Nephron progenitor cell (in vitro differentiated cells): ENCODE measurements at places on chromosomes 1 and 21.
A peak's percentile ranks its signal among the peaks of the same experiment; 100 is the strongest.

GRCh38 chr1:18091660-18092446, 15.7 kb upstream of the IGSF21 start:
- DNase-seq = no peak

GRCh38 chr21:38775733-38776132, 30.0 kb upstream of the ETS2 start:
- no peak for DNase-seq

DNA sequence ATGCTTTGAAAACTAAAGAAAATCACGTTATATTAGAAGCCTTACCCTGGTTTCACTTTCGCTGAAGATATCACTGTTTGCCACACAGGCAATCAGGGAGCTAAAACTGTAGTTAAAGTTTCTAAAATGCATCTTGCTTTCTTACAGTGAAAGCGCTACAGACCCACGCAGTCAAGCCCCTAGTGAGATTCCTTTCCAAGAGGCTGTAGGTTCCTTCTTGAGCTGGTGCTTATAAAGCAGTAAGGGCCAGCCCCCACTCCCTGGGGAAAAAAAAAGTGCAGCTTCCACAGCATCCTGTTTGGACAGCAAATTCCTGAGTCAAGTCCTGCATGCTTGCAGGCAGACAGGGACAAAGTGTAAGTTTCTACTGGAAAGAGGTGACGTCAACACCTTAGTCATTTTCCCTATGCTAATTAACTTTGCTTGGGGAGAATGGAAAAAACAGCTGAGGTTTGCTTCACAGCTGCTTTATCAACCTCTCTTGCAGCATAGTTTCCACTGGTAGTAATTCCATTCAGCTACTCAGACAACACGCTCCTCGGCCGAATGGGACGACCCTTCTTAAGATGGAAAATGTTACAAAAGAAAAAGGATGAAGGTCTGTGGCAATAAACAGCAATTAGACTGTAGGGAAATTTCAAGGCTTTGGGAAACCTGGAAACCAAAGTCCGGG, 14.7 kb upstream of the KCNE1 start:
- peak; percentile 52 for DNase-seq

- no peak for DNase-seq
Measured at GRCh38 chr1:227726924-227727599, 8.0 kb downstream of the JMJD4 start.

GRCh38 chr1:241808265-241808664, 39.7 kb upstream of the EXO1 start:
- no peak for DNase-seq

GRCh38 chr1:8586438-8586837, 231.0 kb downstream of the RERE start:
- DNase-seq = no peak

DNA sequence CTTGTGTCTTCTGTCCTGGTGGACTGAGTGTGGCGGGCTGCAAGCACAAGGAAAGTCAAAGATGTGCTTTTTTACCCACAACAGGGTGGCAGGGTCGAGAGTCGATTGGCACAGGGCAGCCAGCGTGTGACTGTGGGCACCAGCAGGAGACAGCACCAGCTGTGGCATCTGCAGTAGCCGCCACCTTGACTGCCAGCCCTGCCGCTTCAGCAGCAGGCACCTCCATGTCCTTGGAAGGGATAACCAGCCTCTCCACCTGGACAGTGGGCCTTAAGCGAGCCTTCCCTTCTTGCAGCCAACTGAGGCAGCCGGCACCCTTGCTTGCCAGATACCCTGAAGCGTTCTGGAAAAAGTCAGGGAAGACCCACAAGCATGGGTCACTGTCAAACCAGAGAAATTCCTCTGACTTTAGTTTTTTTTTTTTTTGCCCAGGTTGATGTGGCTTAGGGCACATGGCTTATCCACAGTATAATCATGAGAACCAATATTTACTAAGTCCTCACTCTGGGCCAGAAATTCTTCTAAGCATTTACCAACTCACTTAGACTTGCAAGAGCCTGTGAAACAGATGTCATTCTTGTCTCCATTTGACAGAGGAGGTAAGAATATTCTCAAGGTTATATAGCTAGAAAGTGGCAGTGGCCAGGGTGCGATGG, 30.1 kb upstream of the PTGFRN start:
- DNase-seq = no peak

GRCh38 chr1:158362482-158362881, 8.8 kb downstream of the CD1E start:
- no peak for DNase-seq

- DNase-seq = no peak
Measured at GRCh38 chr1:229897501-229897900, 169.5 kb upstream of the GALNT2 start.

- DNase-seq = no peak
Measured at GRCh38 chr1:172600615-172601014, 58.3 kb upstream of the FASLG start.

DNA sequence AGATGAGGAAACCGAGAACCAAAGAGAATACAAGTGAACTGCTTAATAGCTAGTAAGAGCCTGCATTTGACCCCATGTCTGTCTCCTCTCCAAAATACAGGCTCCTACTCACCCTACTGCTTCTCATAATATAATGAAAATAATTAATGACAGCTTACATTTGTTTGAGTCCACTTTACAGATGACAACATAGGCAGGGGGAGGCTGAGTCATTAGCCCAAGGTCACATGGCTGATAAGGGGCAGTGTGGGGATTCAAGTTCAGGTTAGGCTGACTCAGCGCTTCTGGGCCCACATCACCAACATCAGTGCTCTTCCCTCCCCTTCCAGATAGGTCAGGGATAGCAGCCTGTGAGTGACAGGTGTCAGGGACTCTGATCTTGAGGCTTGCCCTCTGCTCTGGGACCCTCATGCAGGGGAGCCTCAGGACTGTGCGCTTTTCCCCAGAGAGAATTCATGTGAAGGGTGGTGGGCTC, 16.2 kb downstream of the AZIN2 start:
- no peak for DNase-seq

DNA sequence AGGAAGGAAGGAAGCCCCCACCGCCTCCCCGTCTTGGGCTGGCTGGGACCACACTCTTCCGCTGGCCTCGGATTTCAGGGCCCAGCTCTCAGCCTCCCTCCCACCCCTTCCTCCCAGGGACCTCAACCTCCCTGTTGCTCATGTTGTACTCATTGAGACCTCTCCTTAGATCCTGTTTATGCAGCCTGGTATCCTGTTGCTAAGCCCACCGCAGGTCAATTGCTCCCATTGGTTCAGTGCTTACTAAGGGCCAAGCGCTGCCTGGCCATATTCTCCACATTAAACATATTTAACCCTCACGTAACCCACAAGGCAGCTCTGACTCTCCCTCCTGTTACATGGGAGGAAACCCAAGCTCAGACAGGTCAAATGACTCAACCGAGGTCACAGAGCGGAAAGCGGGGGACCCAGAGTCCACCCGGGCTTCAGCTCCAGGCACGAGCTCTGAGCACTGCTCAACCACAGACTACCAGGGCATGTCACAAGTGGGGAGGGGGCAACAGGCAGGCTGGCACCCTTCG, 23.2 kb upstream of the H6PD start:
- no peak for DNase-seq

GRCh38 chr1:43982808-43983207, 3.8 kb downstream of the B4GALT2 start:
- DNase-seq = no peak

- DNase-seq = no peak
Measured at GRCh38 chr1:19682901-19683300, 18.2 kb downstream of the HTR6 start.

GRCh38 chr1:14685078-14685477, 86.6 kb downstream of the KAZN start:
- no peak for DNase-seq

DNA sequence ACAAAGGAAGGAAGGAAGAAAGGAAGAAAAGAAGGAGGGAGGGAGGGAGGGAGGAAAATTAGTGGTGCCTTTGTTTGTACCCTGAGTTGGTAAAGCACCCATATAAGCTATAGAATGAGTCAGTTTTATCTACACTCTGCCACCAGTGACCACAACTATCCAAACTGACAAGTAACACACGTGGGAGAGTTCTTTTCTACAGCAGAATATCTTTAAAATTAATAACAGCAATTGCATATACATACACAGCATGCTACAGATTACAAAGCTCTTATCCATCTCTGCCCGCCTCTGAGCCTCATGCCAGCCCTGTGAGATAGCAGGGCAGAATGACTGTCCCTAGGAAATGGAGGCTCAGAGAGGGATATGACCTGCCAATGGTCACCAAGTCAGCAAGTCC, 20.3 kb downstream of the CDCP2 start:
- no peak for DNase-seq

DNA sequence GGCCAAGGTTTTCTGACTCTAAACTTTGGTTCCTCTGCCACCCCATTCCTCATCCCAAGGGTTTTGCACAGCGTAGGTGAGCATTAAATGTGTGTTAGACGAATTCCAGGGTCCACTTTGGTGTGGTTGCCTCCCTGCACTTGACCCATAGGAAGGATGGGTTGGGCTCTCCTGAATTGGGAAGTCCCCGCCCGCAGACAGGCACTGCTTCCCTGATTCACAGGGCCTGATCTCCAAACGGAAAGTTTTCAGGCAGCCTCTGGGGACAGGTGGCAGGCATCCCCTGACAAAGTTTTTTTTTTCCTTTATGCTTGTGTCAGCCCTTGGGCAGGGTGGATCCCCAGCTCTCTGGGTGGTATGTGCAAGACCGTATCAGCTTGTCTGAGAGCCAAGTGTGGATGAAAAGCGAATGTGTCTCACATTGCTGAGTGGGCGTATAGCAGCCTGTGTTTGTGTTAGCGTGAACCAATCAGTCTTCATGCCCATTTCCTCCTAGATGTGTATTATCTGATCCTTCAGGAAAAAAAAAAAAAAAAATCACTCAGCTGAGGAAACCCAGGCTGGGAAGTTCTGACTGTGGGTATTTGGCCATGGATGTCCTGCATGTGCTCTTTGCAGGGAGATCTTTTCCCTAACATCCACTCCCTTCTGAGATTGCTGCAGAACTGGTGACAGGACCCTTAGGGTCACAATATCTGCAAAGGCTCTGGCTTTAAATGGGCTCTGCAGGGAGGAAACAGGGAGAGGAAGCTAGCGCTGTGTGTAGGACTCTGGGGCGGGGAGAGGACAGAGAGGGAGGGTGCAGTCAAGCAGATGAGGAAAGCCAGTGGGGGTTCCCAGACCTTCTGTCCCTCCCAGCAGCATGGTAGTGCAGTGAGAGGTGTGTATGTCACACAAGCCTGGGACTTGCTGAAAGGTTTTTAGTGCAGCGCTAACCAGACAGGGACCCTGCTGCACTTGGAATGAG, 42.2 kb upstream of the TRABD2B start:
- DNase-seq = peak; percentile 31

GRCh38 chr1:86829321-86829720, 84.6 kb downstream of the SELENOF start:
- DNase-seq = no peak

DNA sequence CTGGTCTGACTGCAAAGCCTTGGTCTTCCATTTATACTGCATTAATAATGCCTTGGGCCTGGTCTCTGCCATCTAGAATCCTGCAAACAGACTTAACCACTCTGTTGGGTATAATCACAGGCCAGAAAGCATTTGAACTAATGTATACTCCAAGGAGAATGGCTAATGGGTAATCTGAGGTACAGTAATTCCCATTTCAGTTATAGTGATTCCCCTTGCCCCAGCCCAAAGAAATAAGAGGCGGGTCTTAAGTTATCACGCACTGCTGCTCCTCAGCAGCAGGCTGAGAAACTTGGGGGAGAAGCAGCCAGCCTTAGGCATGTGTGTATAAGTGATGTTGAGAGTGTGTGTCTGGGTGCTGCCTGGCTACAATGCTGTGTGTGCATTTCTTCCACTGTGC, 2.4 kb downstream of the LPAR3 start:
- no peak for DNase-seq

DNA sequence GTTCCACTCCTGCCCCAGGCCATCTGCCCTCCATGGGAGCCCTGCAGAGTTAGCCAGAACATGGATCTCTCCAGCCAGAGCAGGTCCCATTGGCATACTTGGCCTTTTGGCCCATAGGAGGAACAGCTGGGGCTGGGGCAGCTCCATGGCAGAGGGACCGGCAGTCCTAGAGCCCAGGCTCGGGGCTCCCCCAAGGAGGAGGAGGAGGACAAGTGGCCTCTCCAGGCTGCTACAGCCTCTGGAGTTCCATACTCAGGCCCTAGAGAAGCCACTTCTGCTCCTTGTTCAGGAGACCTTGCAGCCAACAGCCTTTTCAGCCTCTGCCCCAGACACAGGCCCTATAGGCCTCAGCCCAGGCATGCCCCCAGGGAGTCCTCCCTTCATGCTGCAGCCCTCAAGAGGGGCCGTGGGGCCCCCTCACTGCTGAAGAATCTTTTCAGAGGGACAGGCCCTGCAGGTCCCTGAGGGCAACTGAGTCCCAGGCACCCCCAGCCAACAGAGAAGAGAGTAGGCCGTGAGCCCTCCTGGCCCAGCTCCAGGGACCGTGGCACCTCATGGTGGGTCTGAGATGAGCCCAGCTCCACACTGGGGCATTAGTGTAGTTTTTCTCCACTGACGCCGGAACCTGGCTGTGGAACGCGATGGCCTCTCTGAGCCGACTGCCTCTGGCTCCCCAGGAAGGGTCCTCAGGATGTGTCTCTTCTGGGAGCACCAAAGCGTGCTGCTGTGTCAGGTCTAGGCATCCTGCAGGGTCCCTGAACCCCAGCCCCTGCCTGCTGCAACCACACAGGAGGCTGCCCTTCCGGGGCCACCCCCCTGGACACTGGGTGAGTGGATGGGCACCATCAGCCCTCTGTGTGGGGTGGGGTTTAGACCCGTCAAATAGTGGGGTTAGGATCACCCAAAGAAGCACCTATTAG, 297.6 kb upstream of the VAMP3 start:
- no peak for DNase-seq

- DNase-seq = no peak
Measured at GRCh38 chr21:34965200-34966174, 83.6 kb downstream of the RUNX1 start.

DNA sequence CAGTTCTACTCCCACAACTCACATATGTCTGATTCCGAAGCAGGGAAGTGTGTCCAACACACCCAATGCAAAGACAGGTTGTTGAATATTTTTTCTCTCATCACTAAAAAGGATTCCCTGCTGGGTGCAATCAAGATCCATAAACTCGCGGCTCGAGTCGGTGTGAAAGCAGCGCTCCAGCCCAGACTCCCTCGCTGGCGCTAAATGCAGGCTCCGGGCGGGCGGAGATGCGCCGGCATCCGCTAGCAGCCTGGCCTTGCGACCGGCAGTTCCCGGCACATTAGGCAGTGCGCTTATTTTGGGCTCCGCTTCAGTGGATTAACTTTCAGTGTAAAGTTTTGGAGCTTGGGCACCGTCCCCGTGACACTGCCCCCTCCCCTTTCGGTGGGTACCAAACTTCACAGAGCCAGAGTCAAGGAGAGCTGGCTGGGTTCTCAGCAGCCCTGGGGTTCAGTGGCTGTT, 87.7 kb upstream of the POU3F1 start:
- DNase-seq = no peak

GRCh38 chr1:234214129-234214910, 158.9 kb upstream of the COA6 start:
- DNase-seq = peak; percentile 66

DNA sequence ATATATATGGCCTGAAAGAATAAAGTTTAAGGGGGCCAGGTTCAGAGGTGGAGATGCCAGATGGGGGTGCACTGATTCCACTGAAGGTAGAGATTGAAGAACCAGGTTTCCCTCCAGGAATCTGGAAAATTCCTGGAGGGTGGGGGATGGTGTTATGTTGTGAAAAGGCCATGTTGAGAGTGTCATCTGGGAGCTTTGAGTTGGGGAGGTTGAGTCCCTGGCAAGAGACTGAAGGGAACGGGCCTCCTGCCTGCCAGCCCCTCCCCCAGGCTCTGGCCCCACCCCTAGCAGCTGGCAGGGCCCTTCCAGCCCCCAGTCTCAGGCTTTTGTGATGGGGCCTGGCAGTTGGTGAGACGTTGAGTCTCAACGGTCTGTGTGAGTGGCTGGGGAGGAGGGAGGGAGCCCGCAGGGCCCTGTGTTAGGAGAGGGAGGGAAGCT, 4.1 kb downstream of the PTPRU start:
- DNase-seq = peak; percentile 30
